ENCODE measurements at places on chromosomes 4 and X.

GRCh38 chr4:95161781-95162469 lies 386.8 kb downstream of the UNC5C start:
- DNase-seq, result no peak

- peak; percentile 53 for DNase-seq
Observed at GRCh38 chrX:102712216-102712966, at the start of gene GPRASP2. Gene GPRASP2, plus strand, starts transcription at chrX:102712448. Its CDS starts 2,422 bp downstream, at chrX:102714870.

DNA sequence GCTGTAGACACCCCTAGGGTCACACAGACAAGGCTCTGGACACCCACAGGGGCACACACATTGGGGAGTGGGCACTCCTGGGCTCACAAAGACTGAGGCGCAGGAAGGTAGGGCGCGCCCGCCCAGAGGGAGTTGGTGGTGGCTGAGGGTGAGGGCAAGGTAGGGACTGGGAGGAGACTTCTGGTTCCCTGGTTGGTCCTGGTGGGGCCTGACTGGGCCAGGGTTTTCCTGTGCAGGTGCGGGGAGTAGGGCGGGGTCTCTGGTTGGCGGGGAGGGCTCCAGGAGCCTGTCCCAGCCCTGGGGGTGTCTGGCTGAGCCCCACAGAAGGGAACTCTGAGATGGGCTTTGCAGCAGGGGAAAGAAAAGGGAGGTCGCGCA lies 6.7 kb upstream of the WAS start:
- DNase-seq, result peak; percentile 19

GRCh38 chrX:38438321-38438720 lies 85.9 kb downstream of the OTC start:
- DNase-seq, result peak; percentile 11

DNA sequence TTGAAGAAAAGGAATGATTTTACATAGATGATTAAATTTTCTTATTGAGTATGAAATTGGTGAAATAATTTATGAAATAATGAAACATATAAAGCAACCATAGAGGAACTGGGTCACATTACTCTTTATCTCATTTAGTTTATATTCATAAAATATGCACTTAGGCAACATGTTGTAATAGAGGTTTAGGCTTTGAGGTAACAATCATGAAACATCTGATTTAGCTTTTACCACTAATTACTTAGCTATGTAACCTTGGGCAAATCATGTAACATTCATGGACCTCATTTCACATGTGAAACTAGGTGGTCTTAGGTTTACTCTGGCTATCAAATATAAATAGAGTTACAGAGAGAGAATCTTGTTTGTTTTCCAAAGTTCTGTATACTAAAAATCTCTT lies 54.5 kb upstream of the SMARCA5 start:
- DNase-seq, result no peak
